ENCODE measurements at places on chromosomes 7 and 10. TPM values are rescaled to one million over a fixed set of nuclear protein-coding genes. Genes with fewer than 3 reads are reported as not detected.
A peak's percentile ranks its signal among the peaks of the same experiment; 100 is the strongest.

AMPH gene
- polyA plus RNA-seq = 10.0 TPM

MDH2 gene
- polyA plus RNA-seq = 172 TPM

RHOBTB1 gene
- polyA plus RNA-seq = 52.6 TPM

INHBA gene
- 1.1 TPM for polyA plus RNA-seq

CEP55 gene
- polyA plus RNA-seq = 14.7 TPM

C10orf143 gene
- polyA plus RNA-seq = 4.9 TPM

FEZF1 gene
- polyA plus RNA-seq = not detected

WEE2 gene
- 0.40 TPM for polyA plus RNA-seq

TAS2R60 gene
- not detected for polyA plus RNA-seq

AKR1D1 gene
- polyA plus RNA-seq = 0.11 TPM

DNA sequence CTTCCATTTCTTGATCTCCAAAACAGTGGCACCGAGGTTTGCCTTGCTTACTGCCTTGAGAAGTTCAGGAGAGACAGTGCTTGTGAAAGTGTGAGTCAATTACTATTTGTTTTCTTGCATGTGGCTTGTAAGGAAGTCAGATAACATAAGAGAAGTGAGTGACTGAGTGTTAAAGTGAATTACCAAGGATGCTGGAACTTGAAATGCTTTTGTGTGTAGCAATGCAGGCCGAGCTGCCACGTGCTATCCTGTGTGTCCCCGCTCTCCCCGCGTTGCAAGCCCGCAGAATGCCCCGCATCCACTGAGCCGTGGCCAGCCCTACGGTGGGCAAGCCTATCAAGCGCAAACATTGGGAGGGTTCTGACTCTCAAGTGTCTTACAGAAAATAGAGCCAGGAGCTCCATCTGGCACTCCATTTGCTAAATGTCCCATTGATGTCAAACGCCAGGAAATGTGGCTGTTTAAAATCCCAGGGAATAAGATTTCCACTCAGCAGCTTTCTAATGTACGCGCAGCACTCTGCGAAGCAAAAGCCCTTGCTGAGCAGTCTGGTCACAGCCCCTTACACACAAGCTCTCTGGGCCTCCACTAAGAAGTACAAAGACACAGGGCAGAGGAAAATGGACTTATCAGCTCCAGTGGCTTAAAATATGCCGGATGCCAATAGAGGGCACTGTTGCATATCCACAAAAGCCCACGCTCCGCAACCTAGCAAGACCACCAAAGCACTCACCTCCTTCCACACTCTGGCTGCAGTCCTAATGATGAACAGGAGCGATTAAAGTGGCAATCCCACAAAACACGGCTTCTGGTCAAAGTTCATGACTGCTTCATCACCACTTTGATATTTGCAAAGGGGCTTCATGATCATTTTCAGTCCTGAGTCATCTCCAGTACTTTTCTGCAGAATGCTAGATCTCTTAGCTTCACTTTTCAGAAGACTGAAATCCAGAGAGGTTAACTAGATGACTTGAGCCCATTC is 158.0 kb upstream of the ITGB1 start:
- peak; percentile 74 for DNase-seq

DNA sequence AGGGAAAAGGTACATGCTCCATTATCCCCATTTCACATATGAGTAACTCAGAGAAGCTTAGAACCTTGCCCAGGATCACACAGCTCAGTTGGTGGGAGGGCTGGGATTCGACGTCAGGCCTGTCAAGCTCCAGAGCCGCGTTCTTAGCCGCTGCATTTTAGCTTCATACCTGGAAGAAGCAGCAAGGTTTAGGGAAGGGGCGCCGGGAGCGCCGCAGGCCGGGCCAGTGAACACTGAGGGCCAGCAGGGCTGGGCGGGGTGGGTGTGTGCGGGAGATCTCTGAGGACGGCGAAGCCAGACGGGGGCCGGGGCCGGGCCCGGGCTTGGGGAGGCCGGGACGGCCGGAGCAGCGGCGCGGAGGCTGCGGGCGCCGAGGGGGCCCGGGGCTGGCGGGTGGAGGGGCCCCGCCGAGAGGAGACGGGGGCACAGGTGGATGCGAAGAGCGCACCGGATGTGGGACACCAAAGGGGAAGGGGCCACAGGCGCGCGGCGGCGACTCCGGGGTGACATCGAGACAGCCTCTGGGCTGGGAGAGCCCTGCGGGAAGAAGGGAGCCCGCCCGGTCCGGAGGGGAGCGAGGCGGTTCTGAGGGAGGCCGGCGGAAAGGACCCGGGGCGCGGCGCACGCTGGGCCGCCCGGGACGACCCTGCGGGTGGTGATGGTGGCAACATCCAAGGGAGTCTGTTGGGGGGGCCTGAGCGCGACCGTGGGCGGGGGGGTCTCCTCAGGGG is 498 bp downstream of the NDST2 start:
- peak; percentile 50 for DNase-seq

GRCh38 chr10:121469797-121470606 is 128.2 kb downstream of the FGFR2 start:
- DNase-seq = no peak

DNA sequence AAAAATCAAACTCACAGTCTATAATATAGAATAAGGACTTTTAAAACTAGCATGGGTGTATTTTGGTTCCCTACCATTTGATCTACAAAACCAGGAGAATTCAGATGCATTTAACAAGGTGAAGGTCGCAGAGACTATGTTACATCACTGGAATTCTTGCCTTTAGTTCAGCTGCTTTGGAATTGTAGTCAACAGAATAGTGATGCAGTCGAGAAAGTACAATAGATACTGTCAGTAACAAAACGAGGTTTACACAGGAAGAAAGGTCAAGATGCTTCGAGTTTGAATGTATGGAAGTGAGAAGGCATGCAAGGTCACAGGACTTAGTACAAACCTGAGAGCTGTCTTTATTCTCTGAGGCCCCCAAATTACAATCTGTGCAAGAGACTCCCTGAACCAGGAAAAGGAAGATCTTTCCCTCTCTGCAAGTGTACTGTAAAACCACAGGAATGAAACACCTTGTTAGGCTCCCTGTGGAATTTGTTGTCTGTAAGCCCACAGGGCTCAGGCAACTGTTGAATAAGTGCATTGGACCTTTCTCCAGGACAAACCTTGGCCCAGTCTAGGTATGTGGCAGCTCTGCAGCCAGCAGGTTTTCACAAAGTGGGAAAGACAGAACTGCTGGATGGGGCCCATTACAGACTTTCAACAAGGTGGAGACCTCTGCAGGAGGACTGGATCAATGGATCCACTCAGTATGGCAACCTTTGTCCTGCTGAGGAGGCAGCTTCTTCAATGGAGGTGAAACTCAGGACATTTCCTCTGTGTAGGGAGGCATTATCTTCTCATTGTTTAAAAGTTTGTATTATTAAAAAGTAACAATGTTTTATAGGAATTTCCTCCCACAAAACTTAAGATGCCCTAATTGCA is 101.1 kb upstream of the GSDME start:
- no peak for DNase-seq

- DNase-seq = no peak
Observed at GRCh38 chr7:139973101-139974050, 89.4 kb downstream of the PARP12 start.

GRCh38 chr10:14926061-14926470 is 27.8 kb downstream of the DCLRE1C start:
- no peak for DNase-seq

GRCh38 chr7:147809786-147810185 is 780.8 kb upstream of the C7orf33 start:
- no peak for DNase-seq

- no peak for DNase-seq
Observed at GRCh38 chr7:29000717-29001076, 42.6 kb upstream of the TRIL start.

- no peak for DNase-seq
Observed at GRCh38 chr7:18096087-18096486, 68.4 kb upstream of the PRPS1L1 start.

- DNase-seq = no peak
Observed at GRCh38 chr7:132765861-132766260, 189.6 kb upstream of the PLXNA4 start.

DNA sequence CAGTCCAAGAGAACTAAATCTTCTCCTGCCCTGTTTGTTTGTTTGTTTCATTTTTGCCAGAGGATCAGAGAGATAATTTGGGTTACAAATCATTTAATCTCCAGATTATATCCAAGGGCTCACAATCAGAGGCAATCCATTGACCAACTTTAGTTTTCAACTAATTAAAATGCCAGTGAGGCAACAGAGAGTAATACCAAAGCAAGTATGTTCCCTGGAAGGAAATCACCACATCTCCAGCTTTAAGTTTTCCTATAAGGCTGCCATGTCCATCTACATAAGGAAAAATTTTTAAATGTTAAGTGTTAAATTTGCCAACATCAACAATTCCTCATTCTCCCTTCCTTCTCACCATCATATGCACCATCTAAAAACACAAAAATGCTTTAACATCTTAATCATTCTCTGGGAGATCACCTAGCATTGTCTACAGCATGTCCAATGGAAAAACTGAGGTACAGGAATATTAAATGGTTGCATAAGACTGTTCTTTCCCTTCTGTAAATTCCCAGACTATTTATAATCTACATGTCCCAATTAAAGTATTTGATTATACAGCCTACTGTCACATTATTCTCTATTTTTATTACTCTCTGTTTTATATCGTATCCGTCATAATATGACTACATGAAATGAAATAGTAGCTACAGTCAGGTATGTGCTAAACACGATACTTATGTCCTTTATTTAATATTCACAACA is 14.1 kb downstream of the USP54 start:
- no peak for DNase-seq

DNA sequence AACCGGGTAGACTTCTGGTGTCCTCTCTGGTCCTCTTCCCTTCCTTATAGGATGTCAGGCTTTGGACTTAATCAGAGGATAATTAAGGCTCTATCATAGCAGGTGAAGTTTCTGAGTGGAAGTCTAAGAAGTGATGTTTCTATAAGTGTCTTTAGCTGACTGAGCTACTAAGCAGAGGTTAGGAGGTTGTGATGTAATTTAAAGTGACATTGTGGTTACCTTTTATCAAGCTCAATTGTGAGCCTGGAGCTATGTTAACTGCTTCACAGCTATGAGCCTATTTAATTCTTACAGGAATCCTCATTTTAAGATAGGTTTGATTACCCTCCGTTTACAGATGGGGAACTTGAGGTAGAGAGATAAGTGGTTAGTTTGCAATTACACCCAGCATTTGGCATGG is 365.1 kb downstream of the AUTS2 start:
- no peak for DNase-seq

DNA sequence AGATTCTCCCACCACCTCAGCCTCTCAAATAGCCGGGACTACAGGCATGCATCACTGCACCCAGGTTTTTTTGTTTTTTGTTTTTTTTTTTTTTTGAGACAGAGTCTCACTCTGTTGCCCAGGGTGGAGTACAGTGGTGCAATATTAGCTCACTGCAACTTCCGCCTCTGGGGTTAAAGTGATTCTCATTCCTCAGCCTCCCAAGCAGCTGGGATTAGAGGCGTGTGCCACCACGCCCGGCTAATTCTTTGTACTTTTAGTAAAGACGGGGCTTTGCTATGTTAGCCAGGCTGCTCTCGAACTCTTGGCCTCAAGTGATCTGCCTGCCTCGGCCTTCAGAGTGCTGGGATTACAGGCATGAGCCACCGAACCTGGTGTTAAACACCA is 107.5 kb upstream of the KIF5B start:
- no peak for DNase-seq

DNA sequence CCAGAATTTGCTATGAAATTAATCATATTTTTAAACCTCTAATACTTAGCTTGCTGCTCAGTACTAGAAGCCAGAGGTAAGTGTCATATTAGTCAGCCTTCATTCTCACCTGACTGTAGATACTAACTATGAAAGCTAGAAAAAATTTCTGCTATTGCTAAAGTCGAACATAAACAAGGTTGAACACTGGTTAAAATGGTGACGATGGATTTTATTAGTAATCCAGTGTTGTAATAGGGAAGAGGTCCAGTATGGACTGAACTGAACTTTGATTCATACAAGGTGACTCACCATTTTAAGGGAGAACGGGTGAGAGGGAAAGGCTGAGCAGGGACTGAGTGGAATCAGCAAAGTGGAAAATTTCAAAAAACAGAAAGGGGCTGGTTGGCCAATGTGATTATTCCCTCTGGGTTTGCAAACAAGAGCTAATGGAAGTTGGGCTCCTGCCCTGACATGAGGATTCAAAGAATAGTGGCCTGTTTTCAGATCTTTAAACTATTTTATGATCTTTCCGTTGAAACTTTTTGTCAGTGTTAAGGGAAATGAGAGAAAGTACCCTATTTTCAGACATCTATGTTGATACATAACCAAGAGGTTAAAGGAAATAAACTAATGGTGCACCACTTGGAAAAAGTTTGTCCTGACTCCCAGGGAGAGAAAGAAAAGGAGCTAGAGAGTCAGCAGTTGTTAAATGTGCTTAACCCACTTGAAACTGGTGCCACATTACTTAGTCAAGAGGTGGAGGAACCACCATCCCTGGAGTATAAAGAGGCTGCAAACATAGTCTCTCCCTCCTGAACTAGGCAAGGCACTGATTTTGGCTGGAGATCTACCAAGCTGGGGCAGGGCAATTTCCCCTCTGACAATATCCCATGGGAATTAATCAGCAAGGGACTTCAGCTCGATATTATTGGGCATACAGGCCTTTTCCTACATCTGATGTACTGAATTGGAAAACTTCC is 15.3 kb upstream of the AKR1C1 start:
- no peak for DNase-seq

DNA sequence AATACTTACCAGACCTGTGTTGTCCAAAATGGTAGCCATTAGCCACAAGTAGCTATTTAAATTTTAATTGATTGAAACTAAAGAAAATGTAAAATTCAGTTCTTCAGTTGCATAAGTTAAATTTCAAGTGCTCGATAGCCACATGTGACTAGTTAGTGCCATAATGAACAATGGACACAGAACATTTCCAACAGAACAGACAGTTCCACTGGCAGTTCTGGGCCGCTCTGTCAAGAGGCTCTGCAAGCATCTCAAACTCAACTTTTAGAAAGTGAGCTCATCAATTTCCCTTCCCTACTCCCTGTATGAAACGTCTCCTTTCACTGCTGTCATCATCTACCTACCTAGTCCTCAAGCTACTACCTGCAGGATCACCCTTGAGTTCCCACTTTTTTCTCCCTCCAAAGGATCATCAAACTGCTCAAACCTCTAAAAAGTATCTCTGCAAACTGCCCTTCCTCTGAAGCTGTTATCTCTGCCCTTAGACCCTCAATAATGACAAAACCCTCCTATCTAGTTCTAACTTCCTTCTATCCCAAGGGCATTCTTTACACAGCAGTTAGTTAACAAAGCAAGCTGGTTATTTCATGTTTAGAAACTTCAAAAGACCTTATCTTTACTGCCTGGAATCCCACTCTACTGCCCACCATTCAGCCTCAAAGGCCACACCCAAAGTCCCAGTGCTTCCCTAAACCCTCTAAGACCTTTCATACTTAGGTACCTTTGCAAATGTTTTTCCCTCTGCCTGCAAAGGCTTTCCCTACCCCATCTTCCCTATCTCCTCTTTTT is 20.6 kb downstream of the SHTN1 start:
- DNase-seq = no peak

GRCh38 chr7:2809903-2810625 is 34.0 kb downstream of the GNA12 start:
- DNase-seq = no peak

- no peak for DNase-seq
Observed at GRCh38 chr10:17476073-17476472, 21.7 kb upstream of the ST8SIA6 start.

- no peak for DNase-seq
Observed at GRCh38 chr7:48497521-48497920, 326.3 kb downstream of the ABCA13 start.

GRCh38 chr10:59212301-59212798 is 35.9 kb downstream of the PHYHIPL start:
- DNase-seq = no peak
